Progenitor cell of endocrine pancreas (in vitro differentiated cells): ENCODE measurements at places on chromosomes 11 and 22.

DNA sequence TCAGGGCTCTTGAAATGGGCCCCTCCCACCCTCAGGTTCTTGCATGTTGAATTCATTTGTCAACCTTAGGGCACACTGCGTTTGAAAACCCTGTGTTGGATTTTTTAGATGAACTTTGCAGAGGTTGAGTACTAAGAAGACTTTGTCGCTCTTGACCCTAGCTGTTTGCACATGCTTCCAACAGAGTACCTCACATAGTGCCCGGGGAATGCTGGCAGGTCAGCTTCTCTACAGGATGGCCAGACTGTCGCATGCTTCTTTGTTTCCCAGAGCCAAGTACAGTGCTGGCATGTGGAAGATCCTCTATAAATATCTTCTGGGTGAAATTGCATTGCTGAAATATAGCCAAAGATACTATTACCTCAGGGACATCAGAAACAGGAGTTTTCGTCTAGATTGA lies 59.9 kb downstream of the FAT3 start:
- no peak for DNase-seq

GRCh38 chr11:69416762-69417698 lies 64.4 kb upstream of the LINC01488 start:
- peak; percentile 67 for DNase-seq

DNA sequence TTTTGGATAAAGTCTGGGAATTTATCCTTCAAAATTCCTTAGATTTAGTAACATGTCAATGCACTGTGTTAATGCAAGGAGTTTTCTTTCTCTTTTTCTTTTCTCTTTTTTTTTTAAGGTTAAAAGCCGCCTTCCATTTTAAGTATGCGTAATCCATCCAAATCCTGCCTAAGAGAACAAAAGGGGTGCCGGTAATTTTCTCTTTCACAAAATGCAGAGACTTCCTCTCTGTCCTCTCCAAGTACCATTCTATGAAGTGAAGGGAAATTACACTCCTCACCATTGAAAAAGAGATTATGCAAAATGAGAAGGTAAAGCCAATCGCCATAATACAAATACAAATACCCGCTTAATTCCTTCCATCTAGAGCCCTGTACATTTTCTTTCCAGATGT lies 273.8 kb downstream of the BLID start:
- DNase-seq, result no peak

DNA sequence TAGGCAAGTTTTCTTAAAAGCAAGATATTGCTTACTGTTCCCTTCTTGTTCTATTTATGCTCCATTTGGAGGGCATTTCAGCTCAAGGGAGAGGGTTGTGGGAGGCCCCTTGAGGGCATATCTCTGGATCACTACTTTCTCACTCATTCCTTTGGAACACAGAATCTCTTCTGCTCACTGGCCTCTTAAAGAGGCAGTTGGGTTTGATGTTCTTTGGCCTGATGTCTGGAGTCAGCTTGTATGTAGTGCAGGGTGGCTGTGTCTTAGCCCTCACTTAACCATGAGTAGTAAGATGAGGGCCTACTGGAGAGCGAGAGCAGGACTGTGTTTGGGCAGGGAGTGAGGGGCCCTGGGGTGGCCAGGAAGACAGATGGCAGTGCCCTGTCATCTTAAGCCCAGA lies 3.6 kb downstream of the INCENP start:
- DNase-seq, result no peak

DNA sequence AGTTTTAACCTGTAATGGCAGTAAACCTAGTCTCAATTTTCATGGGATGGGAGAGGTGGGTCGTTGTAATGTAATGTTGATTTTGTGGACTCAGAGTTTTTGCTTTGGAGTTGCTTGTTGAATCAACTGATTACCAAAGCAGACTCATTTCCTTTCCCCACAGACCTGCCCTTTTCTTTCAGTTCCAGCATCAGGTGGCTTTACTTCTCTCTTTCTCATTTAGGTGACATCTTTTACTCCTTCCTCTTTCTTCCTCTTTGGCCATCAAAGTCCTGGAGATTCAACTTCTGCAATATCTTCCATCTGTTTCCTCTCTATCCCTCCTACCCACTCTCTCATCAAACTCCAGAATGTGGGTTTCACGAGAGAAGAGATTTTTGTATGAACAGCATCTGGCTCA lies 313.9 kb downstream of the TMEM135 start:
- DNase-seq, result no peak
